ENCODE measurements at places on chromosomes 3 and 15. TPM values are rescaled to one million over a fixed set of nuclear protein-coding genes. Genes with fewer than 3 reads are reported as not detected.

The LRRC2 gene
- total RNA-seq: under 0.01 TPM

The KNG1 gene
- total RNA-seq: not detected

The GABRR3 gene
- not detected for total RNA-seq

The SETD2 gene
- total RNA-seq: 23.8 TPM

The TNNC1 gene
- total RNA-seq: 0.63 TPM

The GOLGA8M gene
- total RNA-seq: 0.52 TPM

The SNX4 gene
- total RNA-seq: 23.8 TPM
